ENCODE measurements at places on chromosomes 12 and 14.

- DNase-seq = no peak
Measured at GRCh38 chr14:54651649-54652048, 84.7 kb downstream of the SAMD4A start.

- no peak for DNase-seq
Measured at GRCh38 chr14:91238085-91238484, 6.4 kb downstream of the GPR68 start.

GRCh38 chr12:123200414-123200813 lies 32.5 kb downstream of the MPHOSPH9 start:
- DNase-seq = no peak

DNA sequence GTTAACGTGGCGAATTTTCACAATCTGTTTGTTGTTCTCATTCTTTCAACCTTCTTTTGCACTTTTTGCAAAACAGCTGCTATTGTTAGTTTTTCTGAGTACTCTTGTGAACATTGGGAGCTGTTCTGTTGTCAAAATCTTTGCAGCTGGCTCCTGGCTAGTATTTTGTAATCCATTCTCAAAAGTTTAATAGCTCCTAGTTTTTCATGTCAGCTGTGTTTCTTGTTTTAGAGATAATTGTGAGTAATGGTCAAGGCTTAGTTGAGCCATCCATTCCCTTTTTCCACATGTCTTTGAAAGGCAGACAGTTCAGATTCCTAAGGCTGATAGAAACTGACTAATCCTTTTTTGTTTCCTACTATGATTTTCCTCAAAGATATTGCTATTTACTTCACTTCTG lies 39.1 kb upstream of the CRADD start:
- DNase-seq = no peak

GRCh38 chr14:63387711-63388110 lies 69.0 kb upstream of the GPHB5 start:
- no peak for DNase-seq

DNA sequence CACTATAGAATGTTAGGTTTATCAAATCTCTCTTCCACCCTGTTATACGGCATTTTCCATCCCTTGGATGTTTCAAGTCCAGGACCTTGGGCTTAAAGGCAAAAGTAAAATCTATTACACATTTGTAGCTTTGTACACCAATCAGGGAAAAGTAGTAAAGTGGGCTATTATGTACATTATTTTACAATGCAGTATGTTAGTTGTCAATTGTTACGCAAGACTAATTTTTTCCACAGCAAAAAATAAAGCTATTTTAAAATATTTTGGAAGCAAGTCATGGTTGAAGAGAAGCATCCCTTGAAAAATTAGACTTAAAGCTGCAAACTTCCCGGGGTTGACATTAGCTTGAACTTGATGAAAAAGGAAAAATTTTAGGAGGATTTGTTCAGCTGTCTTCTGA lies 476.2 kb downstream of the DIO2 start:
- DNase-seq = no peak

GRCh38 chr14:99572173-99572999 lies 31.6 kb downstream of the CCDC85C start:
- no peak for DNase-seq

- DNase-seq = peak; percentile 45
Measured at GRCh38 chr14:50001999-50002925, 109.4 kb downstream of the ARF6 start.

- no peak for DNase-seq
Measured at GRCh38 chr14:103084021-103084919, at the start of gene LBHD2. TSS of gene LBHD2 (plus strand) at chr14:103084210. CDS start at chr14:103086013, 1,803 bp downstream.

DNA sequence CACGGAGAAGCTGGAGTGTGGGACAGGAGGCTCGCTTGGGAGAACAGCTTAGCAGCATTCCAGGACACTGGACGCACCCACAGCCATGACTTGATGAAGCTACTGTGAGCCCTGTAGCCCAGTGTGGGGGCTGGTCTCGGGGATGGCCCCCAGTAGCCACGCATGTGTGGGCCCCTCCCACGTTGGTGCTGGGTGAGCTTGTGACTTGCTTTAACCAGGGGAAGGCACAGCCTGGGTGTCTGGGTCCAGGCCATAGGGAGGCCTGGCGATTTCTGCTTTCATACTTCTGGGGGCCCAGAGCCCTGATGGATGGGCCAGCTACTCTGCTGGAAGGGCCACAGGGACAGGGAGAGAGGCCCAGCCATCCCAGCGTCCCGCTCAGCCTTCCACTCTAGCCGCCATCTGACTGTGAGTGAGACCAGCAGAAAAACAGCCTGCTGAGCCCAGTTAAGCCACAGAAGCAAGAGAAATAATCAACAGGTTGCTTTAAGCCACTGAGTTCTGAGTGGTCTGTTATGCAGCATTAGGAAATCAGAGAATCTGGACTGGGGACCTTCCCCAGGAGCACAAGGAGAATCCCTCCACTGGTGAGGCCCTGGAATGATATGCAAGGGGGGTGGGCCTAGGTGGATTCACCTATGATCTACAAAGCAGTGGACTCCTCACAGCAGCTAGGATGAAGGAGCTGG lies 16.1 kb downstream of the DIO3 start:
- no peak for DNase-seq

DNA sequence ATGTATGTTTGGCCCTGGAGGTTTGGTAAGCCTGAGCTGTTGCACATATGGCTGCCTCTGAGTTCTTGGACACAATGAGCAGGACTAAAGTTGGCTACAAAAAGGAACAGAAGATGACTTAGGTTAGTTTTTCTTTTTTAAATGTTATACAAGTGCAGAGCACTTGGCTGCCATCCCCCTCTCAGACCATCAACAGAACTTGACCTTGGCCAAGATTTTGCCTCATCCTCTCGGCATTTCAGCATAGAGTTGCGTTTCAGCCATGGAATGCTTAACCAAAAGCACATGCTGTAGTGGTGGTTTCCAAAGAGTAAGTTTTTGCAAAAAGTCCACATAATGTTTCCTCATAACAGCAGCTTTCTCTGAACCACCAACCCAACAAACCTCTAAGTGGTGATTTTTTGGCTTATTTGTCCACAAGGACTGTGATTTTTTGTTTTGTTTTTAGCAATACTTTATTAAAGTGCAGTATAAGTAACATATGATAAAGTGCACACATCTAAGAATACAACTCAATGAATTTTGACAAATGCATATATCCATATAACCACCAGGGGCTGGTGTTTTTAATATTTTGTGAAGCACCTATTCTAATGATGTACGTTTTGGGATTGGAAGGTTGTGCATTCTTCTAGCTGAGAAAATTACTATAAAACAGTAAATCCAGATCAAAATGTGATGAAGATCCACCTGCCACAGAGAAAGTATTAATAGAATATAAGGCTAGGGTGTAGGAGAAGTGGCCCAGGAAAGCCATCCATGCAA lies 12.1 kb upstream of the GALNT16 start:
- no peak for DNase-seq

DNA sequence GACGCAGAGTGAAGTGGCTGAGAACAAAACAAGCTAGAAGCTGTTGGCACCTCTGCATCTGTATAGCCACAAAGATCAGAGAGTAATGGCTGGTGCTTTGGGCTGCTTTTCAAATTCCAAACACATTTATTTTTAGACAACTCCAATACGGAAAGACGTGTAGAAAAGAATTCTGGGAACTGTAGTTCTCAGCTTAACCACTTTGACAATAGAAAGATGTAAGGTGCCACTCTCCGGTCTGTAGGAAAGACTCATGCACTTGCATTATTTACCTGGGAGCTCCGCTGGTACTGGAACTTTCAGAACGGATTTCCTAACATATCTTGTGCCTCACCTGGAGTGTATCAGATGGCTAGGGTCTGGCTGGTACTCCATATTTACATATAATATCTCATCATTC lies 1.8 kb upstream of the OR4K2 start:
- no peak for DNase-seq

- no peak for DNase-seq
Measured at GRCh38 chr12:54592316-54592715, 3.9 kb upstream of the PPP1R1A start.

GRCh38 chr12:110227138-110227537 lies 53.9 kb upstream of the ATP2A2 start:
- no peak for DNase-seq

GRCh38 chr14:103016071-103016470 lies 41.3 kb downstream of the CDC42BPB start:
- no peak for DNase-seq

GRCh38 chr14:93103392-93104080 lies 12.2 kb downstream of the ITPK1 start:
- DNase-seq = peak; percentile 48

DNA sequence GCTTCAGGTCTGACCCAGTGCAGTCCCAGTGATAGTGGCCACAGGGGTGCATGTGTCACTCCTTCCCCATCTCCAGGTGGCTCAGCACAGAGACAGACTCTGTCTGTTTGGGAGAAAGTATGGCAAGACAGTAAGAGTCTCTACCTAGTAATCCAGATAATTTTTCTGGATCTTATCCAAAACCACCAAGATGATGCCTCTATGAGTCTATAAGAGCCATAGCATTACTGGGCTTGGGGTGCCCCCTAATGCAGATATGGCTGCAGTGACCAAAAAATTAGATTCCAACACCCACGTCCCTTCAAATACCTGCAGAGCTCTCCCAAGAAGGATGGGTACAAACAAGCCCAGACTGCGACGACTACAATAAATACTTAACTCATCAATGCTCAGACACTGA lies 123.8 kb downstream of the GRIP1 start:
- DNase-seq = no peak

DNA sequence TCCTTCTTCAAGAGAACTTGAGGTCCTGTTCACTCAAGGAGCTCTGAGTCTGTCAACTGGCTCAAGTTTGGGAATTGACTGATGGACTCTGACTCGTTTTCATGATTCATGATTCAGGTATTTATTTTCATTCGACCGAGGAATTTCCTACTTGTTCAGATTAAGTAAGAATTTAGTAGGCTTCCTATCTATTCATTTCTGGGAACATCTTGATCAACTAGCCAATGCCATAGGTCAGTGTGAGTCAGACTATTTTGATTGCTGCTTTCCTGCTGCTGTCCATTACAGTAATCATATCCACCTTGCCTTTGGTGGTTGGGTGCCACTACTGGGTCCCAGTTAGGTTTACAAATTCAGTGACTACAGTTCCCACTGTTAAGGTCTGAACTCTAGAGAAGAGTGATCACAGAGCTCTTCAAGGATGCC lies 6.1 kb downstream of the FAM186A start:
- DNase-seq = no peak

GRCh38 chr12:8057306-8057705 lies 8.9 kb downstream of the C3AR1 start:
- DNase-seq = no peak

DNA sequence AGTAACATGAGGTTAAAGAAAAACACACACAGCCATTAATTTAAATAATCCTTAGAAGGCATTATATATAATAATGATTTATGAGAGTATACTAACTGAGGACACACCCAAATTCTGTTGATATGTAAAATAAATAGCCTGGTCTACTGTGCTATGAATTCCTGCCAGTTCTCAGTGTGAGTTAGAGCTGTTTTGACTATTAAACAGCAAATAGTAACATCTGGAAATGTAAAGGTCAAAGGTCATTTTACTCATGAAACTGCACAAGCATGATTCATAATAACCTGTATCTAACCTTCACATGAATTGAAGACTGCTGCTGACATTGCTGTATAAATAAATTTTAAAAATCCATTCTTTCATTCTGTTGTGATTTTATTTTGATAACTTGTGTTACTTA lies 966.7 kb downstream of the SLC6A15 start:
- DNase-seq = no peak

DNA sequence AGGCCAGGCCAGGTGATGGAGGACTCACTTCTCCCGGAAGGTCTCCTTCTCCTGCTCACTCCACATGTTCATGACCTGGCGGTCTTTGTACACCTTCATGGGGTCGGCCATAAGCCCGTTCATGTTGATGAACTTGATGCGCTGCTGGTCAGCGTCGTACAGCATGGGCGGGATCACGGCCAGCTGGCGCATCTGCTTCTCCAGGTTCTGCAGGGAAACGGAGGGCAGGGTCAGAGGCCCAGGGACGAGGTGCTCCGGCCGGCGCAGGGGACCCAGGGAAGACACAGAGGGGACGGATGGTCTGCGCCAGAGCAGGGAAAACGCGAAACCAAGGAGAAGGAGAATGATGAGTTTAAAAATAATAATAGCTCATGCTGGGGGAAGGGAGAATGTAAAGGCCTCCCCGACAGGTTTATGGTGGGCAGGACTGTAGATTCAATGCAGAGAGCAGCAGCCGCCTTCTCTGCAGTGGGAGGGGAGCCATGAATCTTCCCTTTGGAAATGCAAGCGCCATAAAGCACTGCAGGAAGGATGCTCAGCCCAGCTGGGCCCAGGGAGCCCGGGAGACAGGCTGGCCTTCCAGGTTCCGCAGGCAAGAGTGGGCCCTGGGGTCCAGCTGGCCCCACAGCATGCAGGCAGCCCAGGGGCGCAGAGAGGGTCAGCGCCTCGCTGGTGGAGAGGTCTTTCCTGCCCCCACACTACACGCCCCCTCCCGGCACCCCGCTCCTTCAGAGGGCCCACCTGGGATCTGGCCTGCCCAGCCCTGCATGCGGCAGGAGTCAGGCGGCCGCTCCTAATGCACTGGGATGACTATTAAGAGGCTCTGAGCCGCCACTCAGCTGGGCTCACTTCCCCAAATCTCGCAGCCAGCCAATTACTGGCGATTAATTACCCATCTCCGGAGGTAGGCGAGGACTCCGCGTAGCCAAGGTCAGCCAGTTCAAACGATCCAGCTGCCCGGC lies 132.0 kb downstream of the RFLNA start:
- no peak for DNase-seq

- no peak for DNase-seq
Measured at GRCh38 chr12:6605421-6606330, 1.5 kb downstream of the CHD4 start.

DNA sequence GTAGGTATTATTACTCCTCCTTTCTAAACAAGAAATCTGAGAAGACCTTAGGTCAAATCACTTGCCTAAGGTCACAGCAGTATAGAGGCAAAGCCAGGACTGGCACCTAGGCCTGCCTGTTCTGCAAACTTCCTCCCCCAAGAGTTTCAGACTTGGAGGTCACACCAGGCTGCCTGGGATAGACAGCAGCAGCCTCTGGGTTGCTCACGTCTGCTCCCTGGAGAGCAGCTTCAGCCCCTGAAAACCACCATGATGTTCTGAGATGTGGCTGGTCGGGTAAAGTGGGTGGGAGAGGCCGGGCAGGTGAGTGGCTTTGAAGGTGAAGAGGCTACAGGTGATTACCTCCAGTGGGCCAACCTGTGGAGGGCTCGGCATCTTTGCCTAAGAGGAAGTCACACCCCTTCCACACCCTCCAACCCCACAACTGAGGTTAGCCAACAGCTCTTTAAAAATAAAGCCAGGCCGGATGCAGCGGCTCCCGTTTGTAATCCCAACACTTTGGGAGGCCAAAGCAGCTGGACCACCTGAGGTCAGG lies 37.0 kb upstream of the PNMA1 start:
- no peak for DNase-seq

- no peak for DNase-seq
Measured at GRCh38 chr14:98906123-98906995, 365.6 kb downstream of the BCL11B start.

GRCh38 chr14:33567023-33567728 lies 383.7 kb downstream of the EGLN3 start:
- DNase-seq = no peak
